HAP-1 (cell line): ENCODE measurements at places on chromosomes 6 and 20.

- DNase-seq: no peak
Observed at GRCh38 chr20:63738687-63739129, 868 bp upstream of the SLC2A4RG start.

- no peak for DNase-seq
Observed at GRCh38 chr20:32496811-32497533, 88.2 kb downstream of the NOL4L start.

DNA sequence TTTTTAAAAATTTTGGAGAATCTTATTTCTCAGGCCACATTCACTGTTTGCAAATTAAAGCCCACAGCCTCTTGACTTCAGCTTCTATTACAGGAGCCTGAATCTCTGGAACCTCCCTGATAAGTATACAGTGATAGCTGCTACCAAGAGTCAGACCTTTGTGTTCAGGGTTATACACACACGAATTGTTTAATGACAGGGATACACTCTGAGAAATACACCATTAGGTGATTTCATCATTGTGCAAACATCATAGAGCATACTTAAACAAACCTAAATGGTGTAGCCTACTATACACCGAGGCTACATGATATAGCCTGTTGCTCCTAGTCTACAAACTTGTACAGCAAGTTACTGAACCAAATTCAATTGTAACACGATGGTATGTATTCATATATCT is 473.9 kb downstream of the PKHD1 start:
- DNase-seq: no peak

GRCh38 chr20:21291026-21291425 is 12.1 kb upstream of the XRN2 start:
- DNase-seq: no peak

GRCh38 chr6:154001494-154002285 is 37.4 kb upstream of the OPRM1 start:
- no peak for DNase-seq

DNA sequence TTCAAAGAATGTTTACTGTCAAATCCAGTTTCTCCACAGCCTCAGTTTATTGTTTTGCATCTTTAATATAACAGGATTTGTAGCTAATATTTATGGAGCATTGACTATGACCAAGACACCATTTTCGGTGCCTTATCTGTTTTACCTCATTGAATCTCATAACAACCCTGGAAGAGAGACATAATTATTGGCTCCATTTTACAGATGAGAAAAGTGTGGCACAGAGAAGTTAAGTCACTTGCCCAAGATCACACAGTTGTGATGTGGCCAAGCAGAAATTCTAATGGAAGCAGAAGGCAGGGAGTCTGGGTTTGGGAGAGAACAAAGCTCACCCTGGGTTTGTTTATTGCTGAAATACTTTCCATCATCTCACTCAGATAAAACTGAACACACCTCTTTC is 17.5 kb upstream of the NFATC2 start:
- DNase-seq: no peak

DNA sequence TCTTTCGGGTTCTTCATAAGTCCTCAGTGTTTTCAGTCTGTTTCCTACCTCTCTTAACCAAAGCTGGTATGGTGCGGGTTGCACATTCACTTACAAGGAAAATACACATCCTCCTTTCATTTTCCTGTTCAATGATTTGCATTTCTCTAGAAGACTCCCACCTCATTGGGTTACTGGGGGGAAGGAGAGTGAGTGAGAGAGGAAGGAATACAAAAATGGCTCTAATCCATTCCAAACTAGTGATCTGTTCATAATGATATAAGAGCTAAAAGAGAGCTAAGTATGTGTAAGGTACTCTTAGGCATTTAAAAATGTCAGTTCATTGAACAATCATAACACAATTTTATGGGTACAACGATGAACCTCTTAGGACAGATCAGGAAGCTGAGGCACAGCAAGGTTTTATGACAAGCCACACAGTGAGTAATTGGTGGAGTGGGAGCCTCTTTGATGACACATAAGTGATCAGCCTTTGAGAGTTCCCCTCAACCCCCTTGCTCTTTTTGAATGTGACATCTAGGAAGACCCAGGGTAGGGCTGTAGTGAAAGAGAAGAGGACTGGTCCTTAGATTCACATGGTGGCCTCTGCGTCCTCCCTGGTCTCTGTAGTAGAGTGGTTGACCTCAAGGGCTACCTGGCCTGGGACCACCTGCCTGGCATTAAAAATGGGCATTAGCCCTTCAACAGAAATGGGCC is 328.4 kb upstream of the SOX4 start:
- DNase-seq: no peak

DNA sequence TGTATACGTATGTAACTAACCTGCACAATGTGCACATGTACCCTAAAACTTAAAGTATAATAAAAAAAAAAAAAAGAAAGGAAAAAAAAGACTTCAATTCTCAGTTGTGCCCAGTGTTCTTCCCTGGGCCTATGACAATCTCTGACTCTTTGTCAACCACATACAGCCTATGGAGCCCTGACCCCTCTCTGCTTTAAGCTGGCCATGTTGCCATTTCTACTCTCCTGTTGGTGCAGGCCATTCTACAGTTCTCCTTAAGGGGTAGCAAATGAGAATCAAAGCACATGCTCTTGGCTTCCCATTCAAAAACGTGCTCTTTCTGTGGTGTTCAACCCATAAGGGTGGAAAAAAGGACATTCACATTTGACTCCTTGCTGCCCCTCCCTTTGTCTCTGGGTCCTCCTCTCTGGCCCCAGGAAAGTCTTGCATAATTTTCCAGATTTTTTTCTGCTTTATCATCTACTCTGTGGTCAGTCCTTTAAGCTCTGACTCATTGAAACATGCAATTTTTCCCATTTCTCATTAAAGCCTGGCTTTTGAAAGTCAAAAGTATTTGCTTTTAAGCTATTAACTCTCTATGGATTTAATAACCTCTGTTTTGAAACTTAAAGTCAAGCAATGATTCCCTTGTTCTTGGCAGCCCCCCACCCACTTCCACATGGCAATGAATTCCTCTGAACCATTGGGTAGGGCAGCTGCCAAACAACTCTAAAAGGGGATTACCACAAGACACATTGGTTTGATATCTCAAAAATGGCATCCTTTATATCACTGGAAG is 208.6 kb upstream of the MCHR2 start:
- no peak for DNase-seq

- no peak for DNase-seq
Observed at GRCh38 chr20:51488331-51488730, 54.2 kb downstream of the NFATC2 start.

DNA sequence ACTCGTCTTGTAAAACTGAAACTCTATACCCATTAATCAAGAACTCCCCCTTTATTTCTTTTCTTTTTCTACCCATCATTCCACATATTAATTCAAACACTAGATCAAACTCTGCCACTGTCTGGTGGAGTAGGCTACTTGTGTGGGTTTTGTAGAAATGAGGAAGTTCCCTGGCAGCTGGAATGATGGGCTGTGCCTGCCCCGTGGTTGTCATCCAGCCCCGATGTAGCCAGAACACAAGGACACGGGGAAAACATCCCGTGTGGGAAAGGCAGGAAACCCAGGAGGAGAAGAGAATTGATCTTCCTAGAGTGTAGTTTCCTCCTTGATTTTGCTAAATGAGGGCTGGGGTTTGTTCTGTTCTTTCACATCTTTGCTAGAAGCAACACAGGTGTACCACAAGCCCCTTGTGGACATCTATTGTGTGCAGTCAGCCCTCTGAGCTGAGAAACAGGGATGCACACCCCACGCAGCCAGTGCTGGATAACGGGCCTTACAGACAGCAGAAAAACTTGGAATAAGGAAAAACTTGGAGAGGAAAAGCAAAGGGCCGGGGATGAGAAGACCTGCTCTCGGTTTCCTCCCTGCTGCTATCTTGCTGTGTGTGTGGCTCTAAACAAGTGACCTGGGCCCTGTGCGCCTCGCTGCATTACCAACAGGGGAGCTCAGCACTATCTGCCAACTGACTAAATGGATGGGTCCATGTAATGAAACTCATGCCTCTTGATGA is 88.0 kb downstream of the SCML4 start:
- DNase-seq: no peak

DNA sequence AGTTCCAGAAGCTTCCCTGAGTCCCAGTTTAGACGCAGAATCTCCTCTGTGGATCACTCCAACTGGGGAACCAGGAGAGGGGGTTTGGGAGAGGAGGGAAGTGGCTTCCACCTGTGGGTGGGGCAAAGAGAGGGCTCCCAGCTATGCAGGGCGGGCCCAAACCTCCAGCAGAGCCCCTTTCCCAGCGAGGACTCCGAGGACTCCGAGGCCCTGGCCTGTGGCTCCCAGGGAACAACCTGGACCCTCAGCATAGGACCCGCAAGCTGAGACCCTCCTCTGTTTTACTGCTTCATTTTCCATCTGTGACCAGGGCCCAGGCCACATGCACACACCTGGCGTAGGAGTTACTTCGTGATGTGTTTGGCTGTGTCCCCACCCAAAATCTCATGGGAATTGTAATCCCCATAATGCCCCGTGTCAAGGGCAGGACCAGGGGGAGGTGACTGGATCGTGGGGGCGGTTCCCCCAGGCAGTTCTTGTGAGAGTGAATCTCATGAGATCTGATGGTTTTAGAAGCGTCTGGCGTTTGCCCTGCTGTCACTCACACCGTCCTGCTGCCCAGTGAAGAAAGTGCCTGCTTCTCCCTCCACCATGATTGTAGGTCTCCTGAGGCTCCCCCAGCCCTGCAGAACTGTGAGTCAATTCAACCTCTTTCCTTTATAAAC is 27.9 kb downstream of the NTSR1 start:
- no peak for DNase-seq

DNA sequence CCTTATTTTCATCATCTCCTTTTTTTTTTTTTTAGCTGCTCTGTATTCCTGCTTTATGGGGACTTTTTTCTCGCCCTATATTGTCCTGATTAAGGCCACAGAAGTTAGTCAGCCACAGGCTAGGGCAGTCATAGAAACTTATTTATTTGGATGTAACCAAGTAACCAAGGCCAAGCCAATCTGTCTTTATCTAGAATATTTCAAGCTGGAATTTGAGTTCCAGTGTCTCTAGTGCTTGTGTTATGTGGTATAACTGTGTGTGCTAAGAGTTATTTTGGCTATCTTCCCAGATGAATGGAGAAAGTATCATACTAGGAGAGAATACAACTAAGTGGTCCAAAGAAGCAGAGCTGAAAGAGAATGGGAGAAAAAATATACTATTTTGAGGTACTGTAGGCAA is 751.5 kb downstream of the CBLN4 start:
- DNase-seq: no peak

DNA sequence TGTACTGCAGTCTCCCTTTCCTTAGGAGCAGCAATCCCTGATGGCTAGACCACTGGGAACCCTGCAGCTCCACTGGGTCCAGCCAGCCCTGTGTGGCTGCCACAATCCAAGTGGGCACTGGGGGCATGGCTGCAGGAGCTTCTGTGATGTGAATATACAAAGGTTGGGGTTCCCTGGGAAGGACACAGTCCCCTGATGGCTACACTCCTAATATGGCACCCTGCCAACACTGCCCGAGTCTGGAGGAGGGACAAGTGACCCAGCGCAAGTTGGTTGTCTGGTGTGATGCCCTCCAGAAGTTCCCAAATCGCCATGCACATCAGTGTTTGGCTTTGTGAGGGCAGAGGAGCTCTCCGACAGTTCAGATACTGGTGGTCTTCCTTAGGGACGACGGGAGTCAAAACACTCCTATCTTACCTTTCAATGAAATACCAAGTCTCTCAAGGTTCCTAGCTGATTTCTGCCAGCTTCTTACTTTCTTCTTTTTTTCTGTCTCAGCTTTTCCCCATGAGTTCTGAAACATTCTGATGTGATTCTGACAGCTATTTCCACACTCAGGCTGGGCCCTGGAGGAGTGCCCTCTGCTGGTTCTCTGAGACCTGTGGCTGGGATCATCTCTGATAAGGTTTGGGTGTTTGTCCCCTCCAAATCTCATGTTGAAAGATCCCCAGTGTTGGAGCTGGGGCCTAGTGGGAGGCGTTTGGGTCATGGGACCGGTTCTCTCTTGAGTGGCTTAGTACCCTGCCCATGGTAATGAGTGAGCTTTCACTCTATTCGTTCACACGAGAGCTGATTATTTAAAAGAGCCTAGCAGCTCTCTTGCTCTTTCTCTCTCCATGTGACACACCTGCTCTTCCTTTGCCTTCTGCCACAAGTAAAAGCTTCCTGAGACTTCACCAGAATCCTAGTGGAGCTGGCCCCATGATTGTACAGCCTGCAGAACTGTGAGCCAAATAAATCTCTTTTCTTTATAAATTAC is 15.5 kb upstream of the ZFP57 start:
- DNase-seq: peak; percentile 11

DNA sequence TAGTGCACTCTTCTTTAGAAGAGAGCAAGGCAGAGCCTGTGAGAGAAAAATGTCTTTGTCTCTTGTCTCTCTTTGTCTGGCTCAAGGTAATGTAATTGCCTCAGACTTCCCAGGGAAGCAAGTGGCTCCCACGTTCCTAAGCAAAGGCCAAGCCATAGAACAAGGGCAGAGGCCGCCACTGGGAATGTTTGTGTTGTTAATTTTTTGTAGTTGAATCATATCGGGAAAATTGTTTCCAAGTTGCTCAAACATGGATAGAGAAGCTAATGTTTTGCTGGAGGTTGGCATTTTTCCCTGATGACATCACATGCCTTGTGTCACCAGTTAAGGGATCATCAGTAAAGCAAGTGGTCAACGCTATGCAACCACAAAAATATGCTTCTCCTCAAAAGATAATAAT is 211.5 kb upstream of the FOXA2 start:
- no peak for DNase-seq

DNA sequence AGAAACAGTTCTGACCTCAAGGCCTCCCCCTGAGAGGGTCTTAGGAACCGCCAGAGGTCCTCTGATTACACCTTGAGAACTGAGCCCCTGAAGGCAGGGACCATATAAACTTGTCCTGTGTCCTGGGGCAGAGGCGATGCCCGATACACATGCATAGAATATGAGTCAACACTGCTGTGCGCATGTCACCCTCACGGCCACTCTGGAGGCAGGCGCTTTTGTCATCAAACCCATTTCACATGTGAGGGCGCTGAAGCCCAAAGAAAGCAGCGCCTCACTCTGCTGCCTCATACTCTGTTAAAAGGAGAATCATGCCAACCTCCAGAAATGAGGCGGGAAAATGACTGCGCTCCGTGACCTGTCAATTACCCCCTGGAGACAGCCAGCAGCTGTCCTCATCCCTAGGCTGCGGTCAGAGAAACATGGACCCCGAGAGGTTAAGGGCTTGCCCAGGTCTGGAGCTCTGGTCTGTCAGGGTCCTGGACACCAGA is 158.3 kb downstream of the GRM4 start:
- DNase-seq: peak; percentile 3

- DNase-seq: no peak
Observed at GRCh38 chr6:140271759-140272377, 897.4 kb upstream of the CITED2 start.

DNA sequence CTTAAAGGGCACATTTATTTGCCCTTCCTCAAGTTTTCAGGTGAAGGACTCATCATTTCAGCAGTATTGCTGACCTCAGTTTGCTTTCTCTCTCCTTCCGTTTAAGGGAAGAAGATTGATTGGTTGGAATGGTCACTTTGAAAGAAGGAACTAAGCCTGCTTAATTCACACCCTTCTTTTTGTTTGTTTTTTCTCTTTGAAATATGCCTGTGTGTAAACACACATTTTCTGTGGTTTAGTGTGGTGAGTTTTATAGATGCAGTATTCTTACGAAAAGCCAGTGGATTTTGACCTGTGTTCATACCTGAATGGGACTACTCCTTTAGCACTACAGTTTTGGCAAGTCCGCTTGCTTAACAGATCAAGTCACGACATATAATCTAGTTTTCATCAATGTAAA is 548.8 kb upstream of the EPHA7 start:
- DNase-seq: no peak
